ENCODE measurements at places on chromosomes 6 and 20. TPM values are rescaled to one million over a fixed set of nuclear protein-coding genes. Genes with fewer than 3 reads are reported as not detected.

DNA sequence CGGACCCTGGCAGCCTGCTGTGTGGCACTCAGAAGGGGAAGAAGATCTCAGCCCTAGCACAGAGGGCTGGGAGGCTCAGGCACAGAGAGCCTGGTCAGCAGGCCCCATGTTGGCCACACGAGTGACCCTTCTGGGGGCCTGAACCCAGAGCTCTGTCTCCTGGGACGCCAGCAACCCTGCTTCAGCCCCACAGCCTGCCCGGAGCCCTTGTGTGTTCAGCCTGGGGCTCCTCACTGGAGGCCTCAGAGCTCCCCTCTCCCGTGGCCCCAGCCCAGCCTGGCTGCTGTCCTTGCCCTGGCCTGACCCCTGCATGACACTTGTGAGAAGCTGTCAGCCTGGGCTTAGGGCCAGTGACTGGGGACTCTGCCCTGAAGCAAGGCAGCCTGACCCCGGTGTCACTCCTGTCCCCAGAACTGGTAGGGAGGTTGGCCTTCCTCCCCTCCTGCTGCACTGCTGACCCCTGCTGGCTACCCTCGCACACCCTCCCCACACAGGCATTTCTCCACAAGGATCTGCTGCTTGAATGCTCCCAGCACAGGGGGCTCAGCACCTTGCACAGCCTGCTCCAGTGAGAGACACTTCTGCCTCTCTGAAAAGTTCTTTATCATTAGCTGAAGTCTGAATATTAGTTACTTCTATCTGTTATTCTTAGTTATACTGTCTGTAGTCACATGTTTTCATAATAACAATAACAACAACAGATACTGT lies 15.4 kb upstream of the IP6K3 start:
- peak; percentile 68 for DNase-seq

- no peak for DNase-seq
These were observed 26.9 kb upstream of the STXBP5 start for GRCh38 chr6:147177286-147177685.

DNA sequence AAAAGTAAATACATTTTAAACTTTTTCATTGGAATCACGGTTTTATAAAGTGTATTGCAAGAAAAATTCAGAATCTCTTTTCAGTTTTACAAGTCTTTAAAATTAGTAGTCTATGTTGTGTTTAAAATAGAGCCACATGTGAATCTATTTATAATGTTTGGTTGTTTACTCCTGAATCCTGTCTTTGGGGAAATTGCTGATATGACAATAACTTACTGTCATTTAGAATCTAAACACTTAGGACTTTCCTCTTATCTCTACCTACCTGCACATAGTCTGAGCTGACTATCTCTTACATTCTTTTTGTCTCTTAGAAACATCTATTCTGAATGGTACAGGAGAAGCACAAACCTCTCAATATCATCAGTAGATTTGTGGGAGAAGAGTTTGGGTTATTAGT lies 4.1 kb upstream of the SRSF12 start:
- no peak for DNase-seq

GRCh38 chr6:98037571-98037970 lies 754.6 kb upstream of the MMS22L start:
- no peak for DNase-seq

DNA sequence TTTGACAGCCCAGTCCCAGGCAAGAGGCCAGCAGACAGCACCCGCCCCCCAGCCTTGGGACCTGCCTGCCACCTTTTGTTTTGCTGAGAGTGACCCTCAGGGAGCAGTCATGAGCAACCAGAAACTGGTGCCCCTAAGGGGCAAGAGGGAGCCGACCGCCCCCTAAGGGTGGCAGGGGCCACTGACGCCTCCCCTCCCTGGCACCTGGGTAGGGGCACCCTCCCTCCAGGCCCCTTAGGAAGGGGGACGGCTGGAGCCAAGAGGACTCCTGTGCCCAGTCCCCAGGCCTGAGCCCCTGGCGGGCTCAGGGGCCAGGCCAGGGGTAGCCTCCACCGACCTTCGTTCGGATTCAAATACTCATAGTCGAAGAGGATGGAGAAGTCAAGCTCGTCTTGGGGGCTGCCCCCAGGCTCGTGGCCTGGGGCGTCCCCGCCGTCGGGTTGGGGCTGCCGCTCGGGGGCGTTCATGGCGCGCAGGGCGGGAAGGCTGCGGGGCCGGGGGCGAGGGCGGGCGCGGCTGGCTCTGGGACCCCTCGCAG lies 417 bp downstream of the NFATC2 start:
- peak; percentile 75 for DNase-seq

DNA sequence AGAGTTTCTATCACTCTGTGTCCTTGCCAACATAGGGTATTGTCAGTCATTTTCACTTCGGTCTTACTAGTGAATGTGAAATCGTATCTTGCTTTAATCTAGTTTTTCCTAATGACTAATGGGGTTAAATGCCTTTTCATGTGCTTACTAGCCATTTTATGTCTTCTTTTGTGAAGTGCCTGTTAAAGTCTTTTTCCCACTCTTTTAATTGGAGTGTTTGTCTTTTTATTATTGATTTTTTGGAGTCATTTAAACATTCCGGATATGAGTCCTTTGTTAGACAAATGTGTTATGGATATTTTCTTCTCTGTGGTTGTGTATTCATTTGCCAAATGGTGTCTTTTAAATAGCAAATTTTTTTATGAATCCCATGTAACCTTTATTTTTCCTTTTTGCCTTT lies 194.6 kb downstream of the CDH26 start:
- no peak for DNase-seq

DNA sequence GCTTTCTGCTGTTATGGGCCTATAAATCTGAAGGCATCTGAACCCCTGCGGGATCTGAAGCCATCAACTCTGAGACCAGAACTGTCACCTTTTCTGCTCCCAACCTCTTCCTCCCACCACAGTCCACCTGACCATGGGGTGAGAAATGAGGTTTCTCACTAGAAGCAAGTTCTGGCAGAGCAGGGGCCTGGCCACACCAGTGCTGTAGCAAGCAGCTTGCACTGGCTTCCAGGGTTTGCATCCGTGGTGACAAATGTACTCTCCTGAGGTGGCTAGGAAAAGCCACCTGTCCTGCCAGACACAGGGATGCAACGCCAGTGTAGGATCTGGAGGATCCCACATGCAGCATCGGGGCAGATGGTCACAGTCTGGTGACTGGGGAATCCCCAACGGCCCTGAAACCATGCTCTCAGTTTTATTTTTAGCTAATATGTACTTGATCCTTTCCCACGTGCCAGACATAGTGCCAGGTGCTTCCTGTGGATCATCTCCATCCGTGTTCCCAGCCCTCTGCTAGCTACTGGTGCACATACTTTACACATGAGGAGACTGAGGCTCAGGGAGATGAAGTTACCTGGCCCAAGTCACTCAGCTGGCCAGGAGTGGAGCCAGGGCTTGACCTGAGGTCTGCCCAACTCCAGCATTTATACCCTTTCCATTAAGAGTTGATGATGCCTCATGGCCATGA lies 122.1 kb upstream of the SPACA1 start:
- peak; percentile 32 for DNase-seq

DNA sequence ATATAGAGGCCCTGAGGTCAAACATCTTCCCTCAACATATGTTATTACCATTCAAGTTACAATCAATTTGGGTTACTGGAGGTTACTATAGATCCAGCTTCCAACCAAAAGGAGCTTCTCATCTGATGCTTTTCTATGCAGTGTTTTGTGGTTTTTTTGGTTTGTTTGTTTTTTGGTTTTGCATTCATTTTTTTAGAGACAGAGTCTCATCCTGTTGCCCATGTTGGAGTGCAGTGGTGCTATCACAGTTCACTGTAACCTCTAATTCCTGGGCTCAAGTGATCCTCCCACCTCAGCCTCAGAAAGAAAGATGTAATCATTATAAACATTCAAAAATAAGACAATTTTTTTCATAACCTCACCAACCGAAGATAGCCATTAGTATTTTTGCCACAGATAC lies 124.4 kb upstream of the JARID2 start:
- no peak for DNase-seq

DNA sequence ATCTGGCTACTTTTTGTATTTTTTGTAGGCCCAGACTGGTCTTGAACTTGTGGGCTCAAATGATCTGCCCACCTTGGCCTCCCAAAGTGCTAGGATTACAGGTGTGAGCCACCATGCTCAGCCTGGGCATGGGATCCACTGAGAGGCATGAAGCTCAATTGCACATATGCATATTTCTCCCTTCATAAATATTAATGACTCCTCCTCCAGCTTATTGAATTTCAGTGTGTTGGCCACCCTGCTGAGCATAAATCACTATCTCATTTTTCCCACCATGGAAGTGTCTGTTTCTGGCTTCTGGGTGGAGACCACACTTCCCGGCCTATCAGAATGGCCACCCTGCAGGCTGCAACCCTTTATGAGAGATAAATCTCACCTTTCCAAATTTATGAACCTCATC lies 53.6 kb upstream of the KIF16B start:
- DNase-seq: no peak

DNA sequence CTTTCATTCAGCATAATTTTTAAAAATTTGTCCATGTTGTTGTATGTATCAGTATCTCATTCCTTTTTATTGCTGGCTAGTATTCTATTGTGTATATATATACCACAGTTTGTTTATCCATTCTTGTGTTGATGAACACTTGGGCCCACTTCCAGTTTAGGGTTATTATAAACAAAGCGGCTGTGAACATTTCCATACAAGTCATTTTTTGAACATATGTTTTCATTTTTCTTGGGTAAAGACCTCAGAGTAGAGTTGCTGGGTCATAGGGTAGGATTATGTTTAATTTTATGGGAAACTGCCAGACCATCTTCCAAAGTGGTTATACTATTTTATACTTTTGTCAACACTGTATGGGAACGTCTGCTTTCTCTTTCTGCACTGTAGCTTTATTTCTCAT lies 55.3 kb downstream of the RBM24 start:
- no peak for DNase-seq

Gene SRSF12
- 0.83 TPM for total RNA-seq

Gene UBE2V1
- 112 TPM for total RNA-seq

Gene MYCT1
- total RNA-seq: not detected

Gene FERMT1
- 0.52 TPM for total RNA-seq

Gene IMPG1
- not detected for total RNA-seq

Gene C6orf52
- 2.6 TPM for total RNA-seq

Gene SAMD3
- total RNA-seq: 8.7 TPM

Gene FAM83C
- total RNA-seq: not detected
